ENCODE measurements at places on chromosomes 5 and 9.

- DNase-seq = no peak
- no peaks in the 10 kb centered on the region for H3K27me3 ChIP-seq
- peaks cover 11% of the 10 kb centered on the region for H3K4me1 ChIP-seq
- H3K27ac ChIP-seq = no peak overlapping the region
Measured at GRCh38 chr5:81747030-81747429, 3.9 kb downstream of the SSBP2 start.

- H3K36me3 ChIP-seq = no peaks in the 10 kb centered on the region
- H3K27me3 ChIP-seq = peaks cover 5% of the 10 kb centered on the region
- H3K27ac ChIP-seq = no peak overlapping the region
- H3K4me1 ChIP-seq = peaks cover 22% of the 10 kb centered on the region
- DNase-seq = no peak
Measured at GRCh38 chr9:100084128-100084453, 14.7 kb downstream of the ERP44 start.

DNA sequence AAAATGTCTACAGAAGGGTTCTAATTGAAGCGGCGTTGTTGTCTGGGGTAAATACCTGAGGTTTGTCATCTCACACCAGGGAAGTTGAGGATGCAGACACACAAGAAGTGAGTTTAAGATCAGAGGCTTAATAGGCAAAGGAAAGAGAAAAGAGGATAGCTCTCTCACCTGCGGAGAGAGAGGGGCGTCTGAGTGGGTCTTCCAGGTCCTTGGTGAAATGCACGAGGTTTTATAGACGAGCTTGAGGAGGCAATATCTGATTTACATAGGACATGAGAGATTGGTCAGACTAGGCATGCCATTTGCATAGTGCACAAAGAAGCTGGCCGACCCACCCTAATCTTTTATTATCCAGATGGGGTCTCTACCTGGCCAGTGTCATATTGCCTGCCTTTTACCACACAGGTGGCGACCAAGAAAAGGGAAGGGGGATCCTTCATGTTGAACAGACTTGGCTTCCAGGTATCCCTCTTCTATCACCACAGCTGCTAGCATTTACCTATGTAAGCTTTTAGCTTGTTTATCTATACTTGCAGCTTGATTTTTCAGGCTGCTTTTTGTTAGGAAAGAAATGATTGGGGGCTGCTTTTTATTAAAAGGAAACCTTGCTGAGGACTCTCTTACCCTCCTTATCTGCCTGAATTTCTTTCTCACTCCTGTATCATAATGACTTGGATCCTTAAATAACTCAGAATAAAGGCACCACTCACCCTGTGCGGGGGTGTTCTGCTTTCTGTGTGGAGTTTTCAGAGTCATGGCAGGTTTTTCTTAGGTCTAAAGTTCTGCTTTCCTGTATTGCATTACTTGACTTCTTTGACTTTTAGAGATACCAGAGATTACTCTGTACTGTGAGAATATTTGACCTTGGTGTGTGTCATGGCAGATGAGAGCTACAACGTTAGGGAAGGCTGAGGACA lies 9.4 kb upstream of the GLT6D1 start:
- H3K27ac ChIP-seq = no peak overlapping the region
- no peaks in the 10 kb centered on the region for H3K27me3 ChIP-seq
- DNase-seq = no peak
- H3K36me3 ChIP-seq = no peaks in the 10 kb centered on the region
- no peaks in the 10 kb centered on the region for H3K4me1 ChIP-seq
- H3K4me3 ChIP-seq = no peak overlapping the region

GRCh38 chr9:114432323-114433067 lies 44.7 kb upstream of the AKNA start:
- no peak for DNase-seq
- H3K4me1 ChIP-seq = no peaks in the 10 kb centered on the region
- H3K27me3 ChIP-seq = peaks cover 44% of the 10 kb centered on the region
- no peak overlapping the region for H3K27ac ChIP-seq

DNA sequence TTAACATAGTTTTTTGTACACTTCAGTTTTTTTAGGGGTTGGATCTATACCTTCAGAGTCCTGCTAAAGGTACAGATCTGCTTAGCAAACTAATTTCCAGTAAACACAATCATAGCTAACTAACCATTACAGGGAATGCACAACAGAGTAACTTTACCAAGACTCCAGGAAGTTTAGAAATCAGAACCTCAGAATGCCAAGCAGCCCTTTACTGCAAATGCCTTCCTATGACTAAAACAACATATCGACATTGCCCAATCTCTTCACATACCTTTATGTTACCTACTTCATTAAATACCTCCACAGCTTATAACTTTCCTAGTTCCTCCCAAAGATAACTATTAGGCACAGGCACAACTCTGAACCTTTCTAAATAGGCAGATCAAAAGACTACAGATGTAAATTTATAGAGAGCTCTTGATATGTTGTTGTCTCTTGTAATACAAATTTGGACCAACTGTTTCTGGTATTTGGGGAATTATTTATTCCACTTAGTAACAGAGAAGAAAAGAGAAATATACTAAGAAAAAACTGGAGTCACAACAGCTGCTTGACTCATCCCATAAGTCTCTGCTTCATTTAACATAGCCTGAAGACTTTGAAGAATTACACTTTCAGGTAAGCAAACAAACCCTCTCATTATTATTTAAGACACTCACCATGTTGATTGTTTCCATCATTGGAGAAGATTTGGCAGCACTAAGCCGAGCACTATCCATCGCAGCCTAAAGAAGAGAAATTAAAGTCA lies 46.0 kb upstream of the OR2K2 start:
- H3K27me3 ChIP-seq = no peaks in the 10 kb centered on the region
- no peak for DNase-seq
- peaks cover 34% of the 10 kb centered on the region for H3K36me3 ChIP-seq
- H3K27ac ChIP-seq = no peak overlapping the region
- H3K4me3 ChIP-seq = no peak overlapping the region
- H3K4me1 ChIP-seq = peaks cover 4% of the 10 kb centered on the region

- H3K4me1 ChIP-seq = no peaks in the 10 kb centered on the region
- no peaks in the 10 kb centered on the region for H3K36me3 ChIP-seq
- H3K27me3 ChIP-seq = peaks cover 2% of the 10 kb centered on the region
Measured at GRCh38 chr5:1781726-1782384, 17.8 kb downstream of the MRPL36 start.

All from astrocyte (in vitro differentiated cells and primary cell).